ENCODE measurements at places on chromosomes 4 and X.

GRCh38 chrX:10524578-10524977, 95.8 kb downstream of the MID1 start:
- no peak for DNase-seq

DNA sequence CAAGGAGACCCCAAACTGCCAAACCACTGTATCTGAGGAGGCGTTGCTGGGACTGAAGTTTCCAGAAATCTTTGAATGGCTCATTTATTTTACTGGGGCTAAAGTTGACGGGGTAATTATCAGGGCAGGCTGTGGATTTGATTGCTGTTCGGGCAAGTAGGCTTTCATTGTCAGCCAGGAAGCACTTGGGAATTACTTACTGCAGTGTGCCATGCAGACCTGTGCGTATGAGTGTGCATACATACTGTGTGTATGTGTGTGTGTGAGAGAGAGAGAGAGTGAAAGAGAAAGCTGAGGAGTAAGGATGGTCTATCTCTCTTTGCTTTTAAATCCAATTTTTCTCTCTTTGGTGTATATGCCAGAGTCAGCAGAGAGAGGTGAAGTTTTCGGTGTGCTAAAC, 122.7 kb downstream of the NPNT start:
- no peak for DNase-seq

- DNase-seq, result no peak
These were observed 918 bp upstream of the FGFRL1 start for GRCh38 chr4:1010395-1011021.

DNA sequence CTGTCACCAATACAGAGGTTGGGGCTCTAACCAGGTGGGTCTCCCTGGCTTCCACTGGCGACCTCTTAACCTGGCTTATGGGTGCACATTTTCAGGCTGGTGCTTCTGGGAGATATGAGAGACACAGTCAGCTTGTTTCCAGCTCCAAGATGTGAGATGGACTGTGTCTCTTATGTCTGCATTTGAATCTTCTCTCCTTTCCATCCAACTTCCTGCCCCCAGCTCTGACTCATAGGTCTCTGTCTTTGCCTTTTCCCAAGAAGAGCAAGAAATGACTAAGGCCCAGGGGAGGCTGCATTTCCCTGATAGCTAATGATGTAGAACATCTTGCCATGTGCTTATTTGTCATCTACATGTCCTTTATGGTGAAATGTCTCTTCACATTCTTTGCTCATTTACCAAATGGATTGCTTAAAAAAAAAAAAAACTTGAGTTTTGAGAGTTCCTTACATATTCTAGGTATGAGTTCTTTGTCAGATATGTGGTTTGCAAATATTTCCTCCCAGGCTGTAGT, 3.2 kb upstream of the UXT start:
- no peak for DNase-seq

DNA sequence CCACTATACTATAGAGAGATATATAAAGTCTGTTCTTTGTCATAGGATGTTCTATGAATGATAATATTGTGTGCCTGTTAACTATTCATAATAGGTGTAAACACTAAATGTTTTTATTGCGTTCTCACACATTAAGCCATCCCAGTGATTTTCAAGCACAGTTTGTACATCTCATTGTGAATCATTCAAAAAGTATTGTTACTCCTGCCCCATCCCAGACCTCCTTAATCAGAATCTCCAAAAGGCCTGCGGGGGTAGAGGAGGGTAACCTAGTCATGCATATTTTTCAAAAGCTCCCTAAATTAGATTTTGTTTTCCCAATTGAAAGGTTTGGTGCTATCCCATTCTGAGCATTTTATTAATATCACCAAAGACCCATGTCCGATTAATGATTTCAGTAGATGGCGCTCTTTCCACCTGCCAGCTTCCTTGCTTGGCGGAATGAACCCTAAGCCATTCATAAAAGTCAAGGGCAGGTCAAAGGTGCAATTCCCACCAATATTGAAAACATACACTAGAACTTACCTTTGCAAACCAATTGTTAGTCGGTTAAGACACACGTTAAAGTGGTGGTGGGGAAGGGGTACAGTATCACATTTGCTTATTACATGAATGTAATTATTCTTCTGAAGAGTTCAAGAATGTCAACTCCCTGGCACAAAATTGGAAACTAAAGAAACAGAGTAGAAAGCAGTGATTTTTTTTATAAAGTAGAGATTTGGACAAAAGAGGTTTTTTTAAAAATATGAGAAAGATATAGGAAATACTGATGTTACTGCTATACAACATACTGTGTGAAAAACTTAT, 5.8 kb upstream of the TET2 start:
- DNase-seq, result peak; percentile 34

DNA sequence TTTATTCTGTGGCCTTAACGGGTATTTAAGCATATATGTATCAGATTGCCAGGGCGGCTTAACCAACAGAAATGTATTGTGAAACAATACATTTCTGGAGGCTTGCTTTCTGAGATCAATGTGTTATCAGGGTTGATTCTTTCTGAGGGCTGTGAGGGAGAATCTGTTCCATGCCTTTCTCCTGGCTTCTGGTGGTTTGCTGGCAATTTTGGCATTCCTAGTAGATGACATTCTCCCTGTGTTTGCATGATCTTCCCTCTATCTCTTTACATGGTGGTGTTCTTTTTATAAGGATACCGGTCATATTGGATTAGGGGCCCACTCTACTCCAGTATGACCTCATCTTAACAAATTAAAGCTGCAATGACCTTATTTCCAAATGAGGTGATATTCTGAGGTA, 16.9 kb upstream of the CEP135 start:
- no peak for DNase-seq

- DNase-seq, result peak; percentile 56
These were observed 61.5 kb upstream of the MMAA start for GRCh38 chr4:145557720-145558119.

- DNase-seq, result no peak
These were observed 70.1 kb upstream of the ENPP6 start for GRCh38 chr4:184287697-184288255.

GRCh38 chr4:48175328-48175727, 41.3 kb upstream of the TXK start:
- DNase-seq, result peak; percentile 11

Measured in endothelial cell (in vitro differentiated cells).